NCI-H446 (cell line): ENCODE measurements at places on chromosomes 12 and 14.

DNA sequence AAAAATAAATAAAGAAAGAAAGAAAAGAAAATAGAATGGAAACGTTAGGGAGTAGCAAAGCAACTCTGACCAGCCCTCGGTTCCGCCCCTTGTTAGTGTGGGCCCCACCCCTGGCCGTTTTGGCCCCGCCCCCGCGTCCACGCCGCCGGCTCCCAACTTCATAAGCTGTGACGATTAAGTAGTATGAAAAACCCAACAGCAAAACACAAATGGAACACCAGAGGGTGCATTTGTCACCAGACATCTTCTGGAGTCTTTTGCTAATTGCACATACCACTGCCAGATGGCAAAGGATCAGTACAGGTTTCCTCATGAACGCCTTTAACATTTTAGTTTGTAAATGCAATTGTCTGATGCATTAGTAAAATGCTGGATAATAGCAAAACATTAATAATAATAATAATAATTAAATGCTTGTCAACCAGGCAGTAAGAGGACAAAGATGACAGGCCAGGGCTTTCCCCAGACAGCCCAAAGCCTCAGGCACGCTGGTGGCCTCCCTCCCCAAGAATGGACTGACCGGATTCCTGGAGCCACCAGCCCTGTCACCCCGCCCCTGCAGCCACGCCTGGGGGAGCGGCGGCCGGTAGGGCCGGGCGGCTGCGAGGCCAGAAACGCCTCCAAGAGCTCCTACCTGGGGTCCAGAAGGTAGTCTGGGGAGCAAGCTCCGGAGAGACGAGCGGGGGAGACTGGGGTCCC is 23.6 kb downstream of the HSP90AA1 start:
- peak; percentile 60 for DNase-seq

DNA sequence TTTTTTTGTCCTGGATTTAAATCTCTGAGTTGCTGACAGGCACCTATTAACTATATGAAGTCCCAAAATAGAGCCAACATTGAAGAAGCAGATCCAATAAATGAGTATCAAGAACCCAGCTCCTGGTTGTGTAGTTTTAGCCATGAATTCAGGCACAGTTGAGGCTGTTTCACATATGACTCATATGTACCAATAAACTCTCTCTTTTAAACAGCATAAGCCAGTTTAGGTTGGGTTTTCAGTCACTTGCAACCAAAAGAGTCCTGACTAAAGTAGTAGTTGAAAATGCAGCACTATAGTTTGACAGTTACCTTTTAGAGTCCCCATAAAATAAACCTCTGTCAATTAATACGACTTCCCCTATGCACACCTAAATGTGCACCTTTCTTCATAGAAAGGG is 389.9 kb downstream of the RPS29 start:
- no peak for DNase-seq

DNA sequence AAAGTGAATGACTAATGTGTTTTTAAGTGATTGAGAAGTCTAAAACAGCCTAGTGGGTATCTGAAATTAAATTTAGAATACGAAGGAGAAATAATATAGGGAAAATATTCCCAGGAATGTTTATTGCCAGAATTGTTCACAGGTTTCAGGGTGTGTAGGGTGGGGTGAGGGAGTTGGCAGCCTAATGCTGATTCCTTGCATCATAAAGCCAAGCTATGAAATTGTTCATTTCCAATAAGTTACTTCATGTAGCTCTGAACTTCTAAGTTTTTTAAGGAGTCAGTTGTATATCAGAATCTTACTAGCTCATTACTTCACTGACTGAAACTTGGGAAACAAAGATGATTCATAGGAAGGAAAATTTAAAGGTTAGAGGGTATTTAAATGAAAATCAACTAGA is 56.4 kb downstream of the RAB35 start:
- no peak for DNase-seq

- DNase-seq, result no peak
Observed at GRCh38 chr12:86613311-86613710, 357.1 kb upstream of the MGAT4C start.

GRCh38 chr12:68612202-68612601 is 1.5 kb downstream of the RAP1B start:
- DNase-seq, result no peak

DNA sequence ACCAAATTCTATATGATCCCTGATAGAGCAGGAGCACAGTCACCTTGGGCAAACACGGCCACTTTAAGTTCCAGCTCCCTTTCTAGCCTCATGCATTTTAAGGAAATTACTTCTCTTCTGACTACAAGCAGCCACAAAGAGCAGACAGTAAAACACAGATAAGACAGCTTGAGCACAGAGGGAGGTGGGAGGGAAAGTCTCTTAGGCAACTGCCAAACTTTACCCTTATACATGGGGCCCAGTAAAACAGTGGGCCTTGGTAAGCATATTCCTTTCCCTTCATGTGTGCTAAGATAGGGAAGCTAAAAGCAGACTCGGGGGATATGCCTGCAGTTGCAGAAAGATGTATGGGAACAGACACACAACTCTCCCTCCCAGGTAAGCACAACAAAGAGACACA is 235.9 kb downstream of the CPNE8 start:
- no peak for DNase-seq

DNA sequence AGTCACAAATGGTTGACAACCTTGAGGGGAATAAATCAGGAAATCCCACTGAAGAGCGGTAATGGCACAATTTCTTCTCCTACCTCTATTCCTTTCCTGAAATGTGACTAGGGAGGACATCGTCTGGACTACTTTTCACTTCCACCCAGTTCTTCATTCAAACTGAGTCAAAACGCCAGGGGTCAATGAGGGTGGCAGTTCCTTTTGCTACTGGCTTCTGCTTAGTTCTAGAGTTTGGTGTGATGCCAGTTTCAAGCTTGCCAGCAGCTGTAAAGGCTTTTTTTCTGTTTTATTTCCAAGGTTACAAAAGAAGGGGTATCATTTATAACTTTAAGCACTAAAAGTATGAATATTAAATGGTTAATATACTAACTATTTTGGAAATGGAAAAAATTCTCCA is 286.5 kb downstream of the SOX5 start:
- peak; percentile 8 for DNase-seq

GRCh38 chr14:71206766-71207371 is 299.6 kb downstream of the PCNX1 start:
- DNase-seq, result peak; percentile 81

DNA sequence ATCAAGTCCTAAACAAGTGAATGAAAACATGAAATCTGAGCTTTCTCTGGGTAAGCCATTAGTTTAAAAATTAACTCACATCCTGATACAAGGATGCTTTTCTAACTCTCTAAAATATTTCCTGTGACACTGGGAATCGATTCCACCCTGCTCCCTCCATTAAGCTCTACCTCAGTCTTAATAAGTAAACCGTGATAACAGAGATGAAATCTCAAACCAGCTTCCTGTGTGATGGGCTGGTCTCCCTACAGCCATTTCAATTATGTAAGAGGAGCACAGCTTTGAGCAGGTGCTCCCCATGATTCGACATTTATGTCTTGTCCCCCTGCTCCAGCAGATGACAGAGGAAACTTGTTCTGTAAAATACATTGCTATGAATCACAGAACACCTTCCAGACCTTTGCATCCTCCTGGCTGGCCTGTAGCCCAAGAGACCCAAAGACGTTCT is 59.0 kb downstream of the GAS2L3 start:
- DNase-seq, result no peak

GRCh38 chr14:91231446-91231845 is 13.1 kb downstream of the GPR68 start:
- peak; percentile 87 for DNase-seq

GRCh38 chr12:1946296-1946695 is 27.8 kb upstream of the CACNA2D4 start:
- no peak for DNase-seq

- no peak for DNase-seq
Observed at GRCh38 chr14:104547310-104547997, 32.1 kb upstream of the C14orf180 start.

DNA sequence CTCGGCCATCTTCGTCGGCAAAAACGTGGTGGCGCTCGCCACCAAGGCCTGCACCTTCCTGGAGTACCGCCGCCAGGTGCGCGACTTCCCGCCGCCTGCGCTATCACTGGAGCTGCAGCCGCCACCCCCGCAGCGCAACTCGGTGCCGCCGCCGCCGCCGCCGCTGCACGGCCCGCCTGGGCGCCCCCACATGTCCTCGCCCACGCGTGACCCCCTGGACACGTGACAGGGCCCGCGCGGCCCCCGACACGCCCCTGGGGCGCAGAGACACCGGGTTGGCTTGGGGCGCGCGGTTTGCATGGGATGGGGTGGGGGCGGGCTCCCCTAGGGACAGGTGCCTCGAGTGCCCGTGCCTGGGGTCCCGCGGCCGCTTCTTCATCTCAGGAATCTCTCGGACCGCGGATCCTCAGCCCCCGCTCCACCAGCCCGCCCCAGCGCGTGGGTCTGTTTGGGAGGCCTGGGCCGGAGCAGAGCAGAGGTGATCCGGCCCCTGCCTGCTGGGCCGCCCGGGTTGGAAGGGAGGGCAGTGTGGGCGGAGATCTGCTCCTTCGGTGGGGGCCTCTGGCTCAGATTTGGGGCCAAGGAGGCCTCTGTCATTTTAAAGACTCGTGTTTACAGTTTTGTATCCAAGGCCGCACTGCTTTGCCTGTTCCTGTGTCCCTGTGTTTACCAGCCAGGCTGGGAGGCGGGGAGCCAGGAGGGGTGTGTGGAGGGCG is 3.3 kb downstream of the TMEM121 start:
- no peak for DNase-seq

DNA sequence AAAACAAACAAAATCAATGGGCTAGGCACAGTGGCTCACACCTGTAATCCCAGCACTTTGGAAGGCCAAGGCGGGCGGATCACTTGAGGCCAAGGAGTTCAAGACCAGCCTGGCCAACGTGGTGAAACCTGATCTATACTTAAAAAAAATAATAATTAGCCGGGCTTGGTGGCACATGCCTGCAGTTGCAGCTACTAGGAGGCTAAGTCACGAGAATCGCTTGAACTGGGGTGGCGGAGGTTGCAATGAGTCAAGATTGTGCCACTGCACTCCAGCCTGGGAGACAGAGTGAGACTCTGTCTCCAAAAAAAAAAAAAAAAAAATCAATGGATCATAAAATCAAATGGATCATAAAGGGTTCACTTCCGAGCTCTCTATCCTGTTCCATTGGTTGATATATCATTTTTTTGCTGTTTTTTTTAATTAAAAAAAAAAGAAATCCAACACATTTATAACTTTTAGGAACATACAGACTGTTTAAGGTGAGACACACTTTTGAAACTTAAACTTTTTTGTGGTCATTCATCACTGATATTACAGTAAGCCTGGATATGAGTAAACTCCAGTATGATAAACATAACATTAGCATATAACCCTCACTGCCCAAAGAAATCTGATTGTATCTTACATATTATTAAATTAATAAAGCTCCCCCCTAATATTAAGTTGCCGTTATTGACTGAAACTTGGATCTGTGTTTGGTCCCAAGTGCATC is 22.1 kb downstream of the MOK start:
- no peak for DNase-seq

DNA sequence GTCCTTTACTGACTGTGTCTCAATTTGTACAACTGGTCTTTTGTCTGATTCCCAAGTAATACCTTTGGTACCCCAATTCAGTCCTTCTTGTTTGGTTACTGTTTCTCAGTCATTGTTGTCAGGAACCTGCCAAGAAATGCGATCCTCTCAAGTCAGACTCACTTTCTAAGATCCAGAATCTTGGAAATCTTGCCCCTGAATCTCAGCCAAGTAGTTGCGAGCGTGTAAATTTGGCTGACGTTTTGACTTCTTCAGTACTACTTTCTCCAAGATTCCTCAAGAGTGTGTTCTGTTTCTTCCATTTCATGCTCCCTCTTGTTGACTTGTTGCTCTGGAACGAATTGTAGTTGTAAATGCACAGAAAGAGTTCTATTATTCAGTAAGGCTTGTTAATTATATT is 114.0 kb downstream of the MSRB3 start:
- no peak for DNase-seq

DNA sequence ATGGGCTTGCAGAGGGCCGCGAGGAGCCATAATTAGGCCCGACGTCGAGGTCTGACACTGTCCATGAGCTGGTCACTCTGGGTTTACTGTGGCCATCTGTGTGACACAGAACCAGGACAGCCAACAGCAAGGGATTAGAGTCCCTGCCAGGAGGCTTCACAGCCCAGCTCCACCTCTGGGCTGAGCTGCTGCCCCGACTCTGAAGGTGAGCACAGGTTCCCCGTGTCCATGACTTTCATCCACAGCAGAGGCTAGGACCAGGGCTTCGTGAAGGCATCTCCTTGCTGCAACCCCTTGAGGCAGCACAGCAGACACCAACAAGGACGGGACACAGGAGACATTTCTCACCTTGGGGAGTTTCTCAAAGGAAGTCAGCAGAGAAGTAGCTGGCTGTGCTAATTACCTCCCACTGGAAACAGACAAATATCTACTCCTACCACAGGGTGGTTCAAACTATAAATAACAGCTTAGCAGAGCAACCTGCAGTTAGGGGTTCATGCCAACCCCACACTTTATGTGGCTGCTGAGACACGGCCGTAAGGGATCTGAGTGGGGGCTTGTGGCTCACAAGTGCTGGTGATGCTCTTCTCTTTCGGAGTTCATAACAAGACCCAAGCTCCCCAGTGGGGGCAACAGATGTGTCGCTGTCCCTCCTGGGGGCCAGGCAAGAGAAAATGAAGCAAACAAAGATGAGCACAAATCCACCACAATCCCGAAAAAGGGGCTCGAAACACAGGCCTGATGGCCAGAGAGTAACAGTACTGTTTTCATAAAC is 29.2 kb downstream of the ZFYVE21 start:
- no peak for DNase-seq

GRCh38 chr12:121090586-121091514 is 41.8 kb upstream of the P2RX7 start:
- DNase-seq, result no peak

- no peak for DNase-seq
Observed at GRCh38 chr12:41424651-41425050, 236.5 kb downstream of the PDZRN4 start.

- no peak for DNase-seq
Observed at GRCh38 chr14:80304125-80304766, 92.9 kb upstream of the DIO2 start.

- DNase-seq, result no peak
Observed at GRCh38 chr12:9034095-9034494, 44.7 kb downstream of the KLRG1 start.

DNA sequence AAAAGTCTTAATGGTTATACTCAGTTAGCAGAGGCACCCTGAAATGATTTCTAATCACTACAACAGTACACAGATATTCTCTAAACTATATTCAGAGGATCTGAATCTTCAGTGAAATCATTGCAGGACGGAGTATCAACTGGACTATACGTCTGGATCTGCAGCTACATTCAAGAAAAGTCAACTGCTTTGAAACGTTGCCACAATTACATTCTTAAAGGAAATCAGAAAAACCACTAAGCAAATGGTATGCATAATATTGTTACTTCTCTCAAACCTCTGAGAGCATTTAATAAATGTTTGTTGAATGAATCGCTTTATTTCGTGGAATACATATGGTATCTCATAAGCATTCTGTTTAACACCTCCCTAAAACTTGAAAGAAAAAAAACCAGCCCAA is 67.4 kb downstream of the MED13L start:
- DNase-seq, result no peak

DNA sequence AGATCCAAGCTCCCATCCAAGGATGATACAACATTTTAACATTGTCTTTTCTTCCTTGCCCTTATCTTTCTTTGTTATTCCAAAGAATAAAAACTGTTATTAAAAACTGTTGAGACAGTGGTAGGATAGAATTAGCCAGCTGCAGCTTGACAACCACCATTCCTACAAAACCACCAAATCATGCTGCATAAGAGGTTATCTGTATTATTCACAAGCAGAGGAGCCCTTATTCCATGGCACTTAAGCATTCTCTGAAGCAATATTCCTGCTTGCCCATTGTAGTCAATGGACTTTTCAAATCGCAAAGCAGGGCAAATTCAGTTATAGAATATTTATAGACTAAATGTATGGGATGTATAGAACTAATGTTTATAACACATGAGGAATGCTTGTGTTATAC is 3.4 kb downstream of the ABCD2 start:
- DNase-seq, result no peak
